ENCODE measurements at places on chromosomes 7 and 10.

DNA sequence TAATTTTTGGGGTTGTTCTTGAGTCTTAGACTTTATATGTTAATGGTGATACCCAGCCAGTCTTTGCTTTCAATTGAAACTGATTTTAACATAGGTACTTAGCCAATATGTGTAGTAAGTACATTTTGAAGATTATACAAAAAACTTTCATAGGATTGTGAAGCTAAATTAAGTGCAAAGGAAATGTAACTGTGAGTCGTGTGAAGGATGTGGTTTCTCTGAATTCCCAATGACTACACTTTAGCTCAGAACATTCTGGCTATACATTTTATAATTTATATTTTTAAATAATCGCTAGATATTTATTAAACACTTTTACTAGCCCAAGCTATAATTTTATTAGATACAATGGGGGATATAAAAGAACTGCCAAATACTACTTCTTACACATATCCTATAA lies 359.3 kb downstream of the PCLO start:
- DNase-seq = no peak

- DNase-seq = no peak
Measured at GRCh38 chr7:101278461-101279292, 33.8 kb upstream of the FIS1 start.

DNA sequence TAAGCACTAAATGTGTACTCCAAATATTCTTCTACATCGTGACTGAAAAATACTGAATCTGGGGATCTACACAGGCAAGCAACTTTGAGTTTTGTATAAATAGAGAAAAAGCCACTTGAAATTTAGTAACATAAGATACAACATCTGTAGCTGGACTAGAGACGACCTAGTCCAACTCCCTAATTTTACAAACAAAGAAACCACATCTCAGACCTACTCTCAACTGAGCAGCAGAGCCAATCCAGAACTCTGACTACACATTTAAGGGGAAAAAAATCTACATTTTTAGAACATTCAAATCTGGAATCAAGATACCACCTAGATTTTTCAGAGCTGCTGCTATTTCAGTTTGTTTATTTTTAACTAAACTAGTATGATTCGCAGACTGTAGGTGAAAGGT lies 88.9 kb downstream of the CABCOCO1 start:
- DNase-seq = no peak

GRCh38 chr7:101820703-101821102 lies 3.3 kb downstream of the CUX1 start:
- DNase-seq = no peak

DNA sequence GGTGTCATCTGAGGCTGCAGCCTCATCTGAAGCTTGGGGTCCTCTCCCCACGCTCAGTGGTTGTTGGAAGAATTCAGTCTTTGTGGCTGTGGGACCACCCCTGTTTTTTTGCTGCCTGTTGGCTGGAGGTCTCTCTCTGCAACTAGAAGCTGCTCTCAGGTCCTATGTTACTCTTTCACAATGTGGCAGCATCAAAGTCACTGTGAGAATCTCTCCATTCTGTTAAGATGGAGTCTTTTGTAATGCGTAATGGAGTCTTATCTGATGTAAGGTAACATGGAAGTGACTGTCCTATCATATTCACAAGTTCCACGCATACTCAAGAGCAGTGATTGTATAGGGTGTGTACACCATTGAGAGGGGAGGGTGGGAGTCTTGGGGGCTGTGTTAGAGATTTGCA lies 24.9 kb downstream of the TSPAN13 start:
- DNase-seq = no peak
